ENCODE measurements at places on chromosomes 2 and 18.

DNA sequence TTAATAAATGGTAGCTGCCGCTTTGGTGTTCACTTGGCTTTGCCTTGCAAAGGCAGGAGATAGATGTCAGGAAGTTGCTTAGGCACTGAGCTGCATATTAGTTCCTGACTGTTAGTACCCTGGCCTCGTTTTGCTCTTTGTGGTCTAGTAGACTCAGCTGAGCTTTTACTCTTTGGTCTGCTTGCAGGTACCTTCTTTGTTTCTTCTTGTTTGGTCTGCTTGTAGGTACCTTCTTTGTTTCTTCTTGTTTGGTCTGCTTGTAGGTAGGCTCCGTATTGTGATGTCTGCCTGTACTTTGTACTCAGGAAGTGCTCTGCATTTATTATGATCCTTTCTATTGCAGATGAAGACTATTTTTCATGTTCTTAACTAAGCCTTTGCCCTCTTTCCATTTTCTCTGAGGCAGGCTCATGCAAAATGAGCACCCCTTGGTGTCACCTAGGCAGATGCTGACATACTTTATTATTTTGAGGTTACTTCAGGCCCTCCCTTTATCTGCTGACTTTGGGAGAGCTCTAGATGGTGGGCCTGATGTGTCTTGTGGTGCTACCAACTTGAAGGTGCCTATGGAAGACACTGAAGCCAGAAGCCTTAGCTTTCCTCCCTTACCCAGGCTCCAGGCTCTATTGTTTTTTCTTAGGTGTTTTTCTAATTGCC is 6.0 kb downstream of the RPIA start:
- no peak for DNase-seq

- DNase-seq = no peak
These were observed 772.2 kb downstream of the SUCLG1 start for GRCh38 chr2:83686863-83687262.

DNA sequence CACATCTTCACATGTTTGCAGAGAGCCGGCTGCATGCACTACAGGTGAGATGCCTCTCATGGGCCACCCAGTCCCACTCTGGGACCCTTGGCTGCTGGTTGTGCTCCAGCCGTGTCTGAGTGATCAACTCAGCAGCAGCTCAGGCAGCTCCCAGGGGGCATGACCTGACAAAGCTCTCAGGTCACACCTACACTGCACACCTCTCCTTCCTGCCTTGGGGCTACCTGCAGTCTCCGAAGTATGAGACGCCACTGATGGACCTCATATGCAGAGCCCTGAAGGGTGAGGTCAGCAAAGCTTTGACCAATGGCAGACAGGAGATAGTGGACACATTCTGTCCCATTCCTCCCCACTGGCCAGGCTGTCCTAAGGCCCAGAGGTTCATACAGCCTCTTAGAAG is 51.4 kb downstream of the LBH start:
- no peak for DNase-seq

DNA sequence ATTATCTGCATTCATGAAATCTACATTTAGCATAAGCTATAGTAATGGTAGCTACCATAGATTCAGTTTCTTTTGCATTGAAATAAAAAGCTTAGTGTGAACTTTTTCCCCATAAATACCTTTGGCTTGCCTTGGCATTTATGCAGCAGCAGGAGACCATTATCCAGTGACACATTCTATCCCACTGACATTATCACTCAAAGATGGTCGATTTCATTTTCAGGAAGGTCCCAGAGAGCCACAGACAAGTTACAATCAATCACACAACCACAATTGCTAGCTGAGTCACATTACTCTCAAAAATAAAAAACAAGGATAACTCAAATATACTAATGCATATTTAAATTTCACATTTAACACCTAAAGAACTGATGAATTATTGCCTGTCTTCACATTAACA is 512.7 kb upstream of the CDH2 start:
- DNase-seq = no peak

- no peak for DNase-seq
These were observed 91.8 kb downstream of the ACVR1 start for GRCh38 chr2:157784169-157784822.

- DNase-seq = no peak
These were observed 136.6 kb upstream of the ITGB6 start for GRCh38 chr2:160336635-160337034.

Measured in activated T-cell treated with anti-CD3 and anti-CD28 coated beads for 24 hours (primary cell).